Natural killer cell (primary cell): ENCODE measurements at places on chromosomes 12 and 14.
A peak's percentile ranks its signal among the peaks of the same experiment; 100 is the strongest.

GRCh38 chr12:49698619-49699545 lies 8.3 kb downstream of the FMNL3 start:
- peak; percentile 45 for DNase-seq

DNA sequence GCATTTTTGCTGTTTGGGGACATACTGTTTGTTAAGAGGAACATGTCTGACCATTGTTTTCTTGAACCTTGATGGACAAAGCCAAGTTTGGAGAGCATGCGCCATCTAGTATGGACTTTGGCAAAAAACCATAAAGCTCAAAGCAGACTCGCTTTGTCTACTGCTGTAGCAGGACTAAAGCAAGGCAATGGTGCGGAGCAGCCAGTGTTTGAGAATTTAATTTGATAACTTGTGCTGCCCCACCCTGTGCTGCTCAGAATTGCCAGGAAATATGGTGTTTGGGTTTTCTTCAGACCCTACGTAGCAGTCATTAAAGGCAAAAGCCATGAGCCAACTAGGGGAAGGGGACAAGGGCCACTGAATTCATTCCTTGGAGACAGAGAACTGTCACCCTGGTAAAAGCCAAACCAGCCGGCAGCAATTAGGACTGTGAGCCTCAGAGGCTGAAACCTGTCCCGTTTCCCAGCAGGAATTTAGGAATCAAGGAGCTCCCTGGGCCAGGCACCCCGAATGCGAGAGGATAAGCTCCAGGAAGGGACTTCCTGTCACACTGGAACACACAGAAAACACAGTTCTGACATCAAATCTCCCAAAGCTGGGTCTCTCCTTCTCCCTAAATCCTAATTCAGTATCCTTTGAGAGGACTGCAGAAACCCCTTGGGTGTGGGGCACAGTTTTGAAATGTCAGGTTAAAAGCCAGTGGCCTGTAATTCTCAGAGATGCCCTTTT lies 1.1 kb downstream of the AVIL start:
- no peak for DNase-seq

- DNase-seq, result no peak
Measured at GRCh38 chr12:105107171-105107493, 399 bp upstream of the WASHC4 start.

GRCh38 chr14:60723116-60723906 lies 840 bp downstream of the SIX4 start:
- DNase-seq, result peak; percentile 19

DNA sequence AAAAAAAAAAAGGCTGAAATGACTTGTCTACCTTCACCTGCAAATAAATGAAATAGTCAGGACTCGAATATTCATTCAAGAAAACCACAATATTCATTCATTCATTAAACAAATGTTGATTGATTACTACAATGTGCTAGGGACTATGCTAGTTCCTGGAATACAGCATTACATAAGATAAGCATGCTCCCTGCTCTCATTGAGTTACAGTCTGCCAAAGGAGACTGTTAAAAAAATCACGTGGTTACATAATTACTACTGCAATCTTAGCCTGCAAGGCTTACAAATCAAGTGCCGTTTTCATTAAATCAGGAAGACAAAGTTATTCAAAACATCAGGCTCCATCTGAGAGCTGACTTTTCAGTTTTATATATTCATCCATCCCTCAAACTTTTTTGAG lies 70.4 kb upstream of the RIC8B start:
- no peak for DNase-seq

GRCh38 chr12:1287446-1287975 lies 296.5 kb downstream of the ERC1 start:
- DNase-seq, result no peak

DNA sequence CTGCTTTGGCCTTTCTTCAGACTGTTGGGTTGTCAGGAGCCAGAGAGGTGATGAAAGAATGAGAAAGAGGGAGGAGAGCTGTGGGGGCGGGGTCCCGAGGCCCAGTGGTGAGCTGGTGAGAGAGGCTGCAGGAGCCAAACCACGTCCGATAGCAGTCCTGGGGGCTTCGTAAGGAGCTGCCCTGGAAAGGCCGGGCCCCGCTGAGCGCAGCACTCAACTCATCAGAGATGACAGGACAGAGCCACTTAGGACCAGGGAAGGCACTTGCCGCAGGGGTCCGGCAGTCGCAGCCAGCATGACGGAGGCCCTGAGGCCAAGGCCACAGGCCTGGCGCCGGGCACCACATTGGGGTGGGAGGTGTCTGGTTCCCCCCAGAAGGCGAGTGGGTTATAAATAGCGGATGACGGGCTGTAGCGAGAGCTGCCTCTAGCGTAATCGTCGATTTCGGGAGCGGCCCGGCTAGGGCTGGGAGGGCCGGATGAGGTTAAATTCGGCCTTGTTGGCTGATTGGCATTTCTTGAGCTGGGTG lies 179.0 kb downstream of the TSPAN9 start:
- DNase-seq, result no peak
